ENCODE measurements at places on chromosomes 2 and 18.
A peak's percentile ranks its signal among the peaks of the same experiment; 100 is the strongest.

- no peak for DNase-seq
Measured at GRCh38 chr2:11562011-11562410, 28.2 kb downstream of the GREB1 start.

DNA sequence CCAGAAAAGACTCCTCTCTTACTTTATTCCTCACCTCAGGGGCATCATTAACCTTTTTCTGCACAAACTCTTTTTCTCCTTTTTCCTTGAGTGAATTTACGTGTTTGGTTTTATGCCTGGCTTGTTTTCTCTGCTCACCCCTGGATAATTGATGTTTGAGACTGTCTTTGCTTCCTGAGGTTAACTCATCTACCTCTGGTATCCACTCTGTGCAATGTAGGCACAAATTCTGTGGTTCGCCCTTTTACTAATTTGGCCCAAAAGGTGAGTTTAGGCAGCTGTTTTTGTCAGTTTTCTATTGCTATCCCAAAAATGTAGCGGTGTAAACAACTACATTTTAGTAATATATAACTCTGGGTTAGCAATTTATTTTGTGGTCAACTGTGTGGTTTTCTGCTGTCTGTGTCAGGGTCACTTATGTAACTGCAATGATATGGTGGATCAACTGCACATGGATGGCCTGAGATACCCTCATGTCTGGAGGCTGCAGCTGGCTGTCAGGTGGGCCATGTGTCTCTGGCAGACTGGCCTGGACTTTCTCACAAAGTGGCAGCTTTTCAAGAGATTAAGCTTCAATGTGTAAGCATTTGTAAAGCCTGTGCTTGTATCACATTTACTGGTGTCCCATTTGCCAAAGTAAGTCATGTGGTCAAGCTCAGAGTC lies 329.7 kb downstream of the FSIP2 start:
- DNase-seq, result peak; percentile 73

- DNase-seq, result no peak
Measured at GRCh38 chr2:111995148-111995547, 59.9 kb upstream of the TMEM87B start.

DNA sequence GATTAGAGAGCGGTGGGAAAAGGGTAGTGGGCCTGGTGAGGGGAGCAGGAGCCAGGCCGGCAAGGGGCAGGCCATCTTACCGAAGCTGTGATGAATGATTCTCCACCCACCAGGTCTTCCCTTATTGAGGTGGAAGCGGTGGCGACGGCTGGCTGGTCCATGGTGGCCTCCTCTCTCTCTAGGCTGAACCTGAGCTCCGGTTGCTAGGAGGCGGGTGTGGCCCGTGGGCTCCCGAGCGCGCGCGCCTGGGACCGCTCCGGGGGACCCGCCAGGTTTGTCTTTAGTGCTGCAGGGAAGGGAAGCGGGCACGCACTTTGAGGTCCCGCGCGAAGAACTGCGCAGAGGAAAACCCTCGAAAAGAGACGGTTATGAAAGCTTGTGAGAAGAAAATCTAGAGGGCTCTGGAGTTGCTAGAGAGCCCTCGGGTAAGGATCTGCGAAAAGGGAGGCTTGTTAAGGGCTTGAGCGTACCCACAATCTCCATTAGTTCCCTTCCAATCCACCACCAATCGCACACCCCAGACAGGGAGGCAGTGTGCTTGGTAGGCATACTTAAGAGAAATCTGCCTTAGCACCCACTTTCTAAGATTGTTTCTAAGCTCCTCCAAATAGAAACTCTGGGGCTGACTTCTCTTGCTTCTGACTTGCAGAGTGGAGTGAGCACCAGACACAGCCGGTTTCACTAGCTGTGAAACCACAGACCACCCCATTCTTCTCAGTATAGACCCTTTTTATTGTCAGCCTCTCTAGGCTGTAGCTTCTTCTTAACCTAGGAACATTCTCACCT lies at the start of gene STPG4:
Gene STPG4, minus strand, starts transcription at position 218 of the 786 bp plus-strand sequence. Its CDS starts 57 bp downstream, at position 161.
- no peak for DNase-seq

GRCh38 chr2:189426886-189427285 lies 14.4 kb upstream of the WDR75 start:
- DNase-seq, result no peak

- DNase-seq, result peak; percentile 81
Measured at GRCh38 chr18:58314284-58314683, 270.3 kb downstream of the NEDD4L start.

GRCh38 chr2:75500633-75501032 lies 60.1 kb downstream of the EVA1A start:
- DNase-seq, result no peak

DNA sequence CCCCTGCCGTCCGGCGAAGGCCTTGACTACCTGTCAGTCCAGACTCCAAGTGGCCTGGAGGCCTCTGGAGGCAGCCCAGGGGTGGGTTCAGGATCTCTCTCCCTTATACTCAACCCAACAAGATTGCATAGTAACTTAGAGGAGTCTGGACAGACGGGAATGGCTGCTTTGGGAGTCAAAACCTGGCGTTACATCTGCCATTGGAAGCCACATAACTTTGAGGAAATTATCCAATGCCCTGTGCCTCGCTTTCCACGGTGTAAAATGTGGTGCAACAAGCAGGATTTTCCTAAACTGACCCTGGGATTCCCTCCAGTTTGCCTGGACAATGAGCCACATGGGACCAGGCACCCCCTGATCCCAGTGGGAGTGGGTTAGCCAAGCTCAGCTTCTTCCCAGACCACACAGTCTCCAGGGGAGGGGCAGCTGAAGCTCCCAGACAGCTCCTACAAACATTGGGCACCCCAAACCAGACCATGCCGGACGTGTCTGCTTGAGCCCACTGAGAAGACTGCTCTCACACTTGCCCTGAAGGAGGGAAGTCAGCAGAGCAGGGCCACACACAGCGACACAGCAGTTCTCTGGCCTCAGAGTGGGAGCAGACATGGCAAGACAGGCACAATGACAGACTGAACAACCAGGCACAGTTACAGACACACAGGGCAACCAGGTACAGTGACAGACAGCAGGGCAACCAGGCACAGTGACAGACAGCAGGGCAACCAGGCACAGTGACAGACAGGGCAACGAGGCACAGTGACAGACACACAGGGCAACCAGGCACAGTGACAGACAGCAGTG lies 65.6 kb upstream of the RAB6C start:
- DNase-seq, result no peak

GRCh38 chr18:50159654-50160046 lies 35.3 kb downstream of the MYO5B start:
- no peak for DNase-seq

DNA sequence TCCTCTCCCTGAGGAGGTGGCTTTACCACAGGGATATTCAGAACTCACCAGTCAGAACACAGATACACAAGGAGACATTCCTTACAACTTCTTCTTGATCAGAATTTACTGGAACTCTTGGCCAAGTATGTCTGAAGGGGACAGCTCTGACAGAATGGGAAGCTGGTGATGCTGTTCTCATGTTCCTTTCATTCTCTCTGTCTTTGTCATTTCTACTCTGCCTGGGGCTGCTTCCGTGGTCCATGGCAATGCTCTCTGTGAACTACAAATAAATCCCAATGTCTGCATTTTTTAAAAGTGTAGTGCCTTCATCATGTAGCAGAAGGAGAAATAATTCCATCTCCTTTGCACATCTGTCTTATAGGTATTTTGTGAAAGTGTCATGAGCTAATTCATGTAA lies 730.3 kb downstream of the CNTNAP5 start:
- peak; percentile 3 for DNase-seq

DNA sequence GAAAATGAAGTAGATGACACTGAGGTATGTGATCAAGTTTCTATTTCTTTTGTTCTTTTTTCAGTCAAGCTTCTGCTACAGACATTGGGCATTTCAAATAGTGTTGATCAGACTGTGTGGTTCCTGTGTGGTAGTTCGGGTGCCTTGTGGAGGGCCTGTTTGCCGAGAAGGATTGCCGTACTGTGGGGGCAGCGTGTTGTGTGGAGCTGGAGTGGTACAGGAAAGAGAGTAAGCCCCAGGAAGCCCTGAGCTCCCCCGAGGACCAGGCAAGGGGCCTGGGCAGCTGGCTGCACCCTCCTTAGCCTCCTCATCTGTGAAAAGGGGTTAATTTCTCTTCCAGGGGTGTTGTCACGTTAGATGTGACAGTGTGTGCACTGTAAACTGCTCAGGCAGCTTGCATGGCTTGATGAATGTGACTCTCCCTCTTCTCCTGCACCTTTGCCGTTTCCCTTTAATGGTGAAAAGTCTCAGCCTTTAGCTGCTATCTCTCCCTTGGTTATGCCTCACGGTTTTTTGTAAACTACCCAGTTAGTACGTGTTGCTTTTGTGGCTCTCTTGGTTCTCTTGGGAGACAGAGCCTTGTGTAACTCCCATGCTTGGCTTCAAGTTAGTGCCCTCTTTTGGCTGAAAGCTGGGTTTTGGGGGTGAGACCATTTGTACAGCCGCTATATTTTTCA lies 19.5 kb downstream of the C2orf74 start:
- no peak for DNase-seq

GRCh38 chr2:227728035-227728434 lies at the start of gene SCYGR7:
TSS of gene SCYGR7 (plus strand) at chr2:227728335. CDS start at chr2:227728335, 0 bp downstream.
- DNase-seq, result no peak

GRCh38 chr2:72276356-72276755 lies 128.7 kb upstream of the CYP26B1 start:
- DNase-seq, result no peak

DNA sequence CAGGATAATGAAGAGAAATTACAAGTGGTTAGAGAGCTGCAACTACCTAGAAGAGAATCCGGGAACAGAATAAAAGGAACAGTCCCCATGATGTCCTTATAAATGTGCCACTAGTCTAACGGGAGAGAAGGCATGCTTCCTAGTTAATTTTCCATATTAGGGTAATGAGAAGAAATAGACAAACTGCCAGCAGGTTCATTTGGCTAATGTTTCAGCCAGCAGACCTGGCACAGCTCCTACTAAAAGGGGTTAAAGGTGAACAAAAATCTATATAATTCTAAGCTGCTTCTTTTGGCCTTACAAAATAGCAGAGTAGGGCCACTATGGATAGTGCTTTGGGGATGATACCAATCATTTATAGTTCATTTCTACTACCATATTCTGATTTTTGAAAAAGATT lies 845.3 kb upstream of the GCFC2 start:
- DNase-seq, result no peak

- DNase-seq, result peak; percentile 26
Measured at GRCh38 chr2:205590759-205591158, 91.5 kb upstream of the NRP2 start.

DNA sequence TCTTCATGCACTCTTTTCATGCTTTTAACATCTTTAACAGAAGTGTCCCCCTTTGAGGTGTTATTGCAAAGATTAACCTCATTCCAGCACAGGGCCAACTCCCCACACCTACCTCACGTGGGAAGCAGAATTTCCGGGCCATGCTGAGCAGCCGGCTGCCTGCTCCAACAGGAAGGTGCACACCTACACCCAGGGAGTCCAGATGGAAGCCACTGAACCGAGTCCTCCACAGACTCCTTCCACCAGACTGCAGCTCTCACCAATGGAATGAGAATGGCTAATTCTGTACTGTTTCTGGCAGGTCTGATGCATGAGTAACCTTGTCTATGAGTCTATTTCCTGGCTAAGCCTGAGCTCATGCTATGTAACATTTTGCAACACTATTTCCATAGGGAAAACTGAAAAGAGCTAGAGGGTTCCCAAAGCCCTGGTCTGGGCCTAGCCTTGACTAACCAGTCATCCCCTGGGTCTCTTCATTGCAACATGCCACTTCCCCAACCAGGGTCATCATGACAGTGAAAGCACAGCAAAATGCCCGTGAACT lies 11.0 kb downstream of the ERFE start:
- DNase-seq, result peak; percentile 46

DNA sequence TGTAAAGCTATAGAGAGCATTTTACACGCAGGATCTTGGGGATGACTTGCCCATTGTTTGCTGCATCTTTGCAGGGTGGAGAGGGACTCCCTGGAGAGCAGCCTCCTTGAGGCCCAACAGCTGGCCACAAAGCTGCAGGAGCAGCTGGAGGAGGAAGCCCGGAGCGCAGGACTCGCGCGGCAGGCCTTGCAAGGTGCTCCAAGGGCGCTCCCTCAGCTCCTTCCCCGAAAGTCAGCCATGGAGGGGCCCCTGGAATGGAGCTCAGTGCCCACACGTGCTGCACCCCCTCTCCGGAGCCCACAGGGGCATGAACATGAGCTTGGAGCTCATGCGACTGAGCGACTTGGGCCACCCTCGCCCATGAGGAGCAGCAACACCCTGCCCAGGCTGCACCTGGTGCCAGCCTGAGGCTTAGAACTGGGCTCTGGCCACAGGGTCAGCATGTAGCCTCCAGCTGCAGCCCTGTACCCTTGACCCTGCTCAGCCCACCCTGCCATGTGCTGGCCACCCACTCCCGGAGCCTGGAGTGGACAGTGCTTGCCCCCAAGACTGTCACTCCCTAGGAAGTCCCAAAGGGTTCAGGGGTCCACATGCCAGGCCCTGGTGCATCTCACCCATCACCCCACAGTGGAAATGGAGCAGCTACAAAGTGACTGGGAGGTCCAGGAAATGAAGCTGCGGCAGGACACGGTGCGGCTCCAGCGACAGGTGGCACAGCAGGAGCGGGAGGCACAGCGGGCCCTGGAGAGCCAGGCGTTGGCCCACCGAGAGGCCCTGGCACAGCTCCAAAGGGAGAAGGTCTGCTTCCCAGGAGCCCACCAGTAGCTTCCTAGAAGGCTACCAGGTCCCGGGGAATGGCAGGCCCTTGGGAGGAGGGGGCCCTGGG lies 43.0 kb downstream of the CROCC2 start:
- DNase-seq, result no peak

DNA sequence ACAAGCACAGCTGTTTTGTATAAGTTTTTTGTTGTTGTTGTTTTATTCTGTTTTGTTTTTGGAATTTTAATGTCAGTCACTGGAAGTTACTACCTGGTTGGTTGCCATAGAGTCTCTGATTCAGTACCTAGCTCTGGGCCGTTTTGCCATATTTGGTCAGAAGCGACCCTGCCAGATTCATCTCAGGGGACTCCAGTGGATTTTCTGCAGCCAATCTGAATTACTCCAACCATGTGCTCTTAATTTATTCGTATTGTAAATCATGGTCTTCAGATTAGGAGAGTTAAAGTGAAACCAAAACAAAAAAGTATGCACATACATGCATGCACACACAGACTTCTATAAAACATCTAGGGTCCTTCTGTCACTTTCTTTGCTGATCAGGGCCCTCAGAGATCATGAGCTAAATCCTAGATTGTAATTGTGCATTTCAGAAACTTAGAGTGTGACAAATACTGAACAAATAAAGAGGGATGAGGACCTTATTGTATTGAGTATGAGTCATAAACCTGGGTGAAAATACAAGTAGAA lies 317.4 kb upstream of the UBE2E3 start:
- no peak for DNase-seq

DNA sequence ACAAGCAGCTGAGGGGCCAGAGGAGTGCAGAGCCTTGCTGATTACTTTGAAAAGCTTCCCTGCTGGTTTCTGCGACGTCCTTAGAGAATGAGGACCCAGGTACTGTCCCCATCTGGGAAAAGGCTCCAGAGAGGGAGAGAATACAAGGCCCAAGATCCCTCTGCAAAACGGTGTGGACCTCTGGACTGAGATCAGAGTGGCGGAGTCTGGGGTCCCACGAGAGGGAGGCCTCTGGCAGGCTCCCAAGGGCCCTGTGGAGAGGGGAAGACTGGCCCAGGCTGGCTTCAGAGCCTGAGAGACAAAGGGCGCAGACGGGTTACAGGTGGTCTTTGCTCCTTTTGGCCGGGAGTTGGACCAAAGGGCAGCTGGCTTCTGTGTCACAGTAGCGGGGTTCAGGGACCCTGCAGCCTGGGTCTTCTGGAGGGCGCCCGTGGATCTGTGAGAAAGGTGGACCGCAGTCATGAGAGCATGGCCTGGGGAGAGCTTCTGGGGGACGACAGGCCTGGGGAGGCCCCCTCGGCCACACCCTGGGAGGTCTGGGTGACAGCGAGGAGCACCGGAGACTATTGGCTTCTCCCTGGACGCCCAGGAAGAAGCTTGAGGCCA lies 805 bp downstream of the SNORC start:
- DNase-seq, result no peak

- DNase-seq, result no peak
Measured at GRCh38 chr18:56851774-56852173, 200.6 kb downstream of the WDR7 start.

All from umbilical cord (tissue), 2 donors.